ENCODE measurements at places on chromosomes 16 and 17.

DNA sequence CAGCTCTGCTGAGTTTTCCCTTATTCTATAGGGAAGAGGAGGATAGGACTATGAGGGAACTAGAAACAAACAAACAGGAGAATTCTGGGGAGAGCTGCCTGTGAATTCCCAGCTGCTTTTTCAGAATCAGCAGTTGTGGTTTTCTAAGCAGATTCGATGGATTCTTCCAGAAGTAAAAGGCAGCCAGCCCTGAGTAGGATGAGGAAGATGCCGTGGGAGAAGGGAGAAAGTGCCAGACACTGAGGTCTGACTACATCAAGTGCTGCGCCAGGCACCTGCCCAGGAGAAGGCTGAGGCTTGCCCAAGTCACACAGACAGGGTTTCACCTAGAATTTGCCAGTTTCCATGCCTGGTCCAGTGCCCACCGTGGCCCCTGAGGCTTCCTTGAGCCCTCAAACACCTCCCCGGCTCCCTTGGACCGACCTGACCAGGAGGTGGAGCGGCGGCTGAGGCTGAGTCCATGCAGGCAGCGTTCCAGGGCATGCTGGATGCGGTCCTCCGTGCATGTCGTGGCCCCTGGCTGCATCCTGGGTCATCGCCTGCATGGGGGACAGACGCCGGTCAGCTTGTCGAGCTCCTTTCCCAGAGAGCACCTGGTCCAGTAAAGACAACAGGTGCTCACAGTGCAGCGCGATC, 43.6 kb upstream of the PIK3R6 start:
- no peak overlapping the region for H3K27ac ChIP-seq
- DNase-seq, result peak; percentile 62
- no peaks in the 10 kb centered on the region for H3K4me1 ChIP-seq
- no peak overlapping the region for H3K4me3 ChIP-seq
- no peaks in the 10 kb centered on the region for H3K36me3 ChIP-seq
- peaks cover 42% of the 10 kb centered on the region for H3K27me3 ChIP-seq

DNA sequence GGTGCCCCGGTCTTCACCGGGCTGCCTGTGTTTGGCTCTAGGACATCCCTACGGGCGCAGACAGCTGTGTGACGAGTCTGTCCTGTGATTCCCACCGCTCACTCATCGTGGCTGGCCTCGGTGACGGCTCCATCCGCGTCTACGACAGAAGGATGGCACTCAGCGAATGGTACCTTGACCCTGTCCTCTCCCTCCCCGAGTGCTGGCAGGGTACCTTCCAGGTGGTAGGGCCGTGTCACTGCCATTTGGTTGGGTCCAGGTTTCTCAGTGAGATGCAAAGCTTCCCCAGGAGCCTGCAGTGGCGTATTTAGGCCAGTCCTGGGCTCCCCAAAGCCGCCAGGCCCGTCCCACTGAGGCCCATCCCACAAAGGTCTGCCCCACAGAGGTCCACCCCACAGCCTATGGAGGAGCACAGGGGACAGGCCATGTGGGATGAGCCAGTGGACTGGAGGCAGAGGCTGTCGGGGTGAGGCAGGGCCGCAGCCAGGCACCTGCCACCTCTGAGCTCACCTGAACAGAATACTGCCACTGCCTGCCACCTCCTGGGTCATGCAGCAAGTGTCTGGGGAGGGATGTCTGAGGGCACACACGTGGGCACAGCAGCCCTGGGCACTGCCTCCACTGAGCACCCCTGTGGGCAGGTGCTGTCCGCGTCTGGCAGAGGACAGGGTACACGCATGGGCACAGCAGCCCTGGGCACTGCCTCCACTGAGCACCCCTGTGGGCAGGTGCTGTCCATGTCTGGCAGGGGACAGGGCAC, 31.4 kb upstream of the CHMP6 start:
- DNase-seq, result no peak
- H3K27ac ChIP-seq, result peak overlapping the region; percentile 91
- no peak overlapping the region for H3K4me3 ChIP-seq
- peaks cover 23% of the 10 kb centered on the region for H3K4me1 ChIP-seq
- H3K27me3 ChIP-seq, result no peaks in the 10 kb centered on the region

GRCh38 chr16:49022351-49022963, 259.2 kb downstream of the CBLN1 start:
- H3K27ac ChIP-seq, result no peak overlapping the region
- DNase-seq, result peak; percentile 60
- peaks cover 6% of the 10 kb centered on the region for H3K4me1 ChIP-seq
- H3K36me3 ChIP-seq, result no peaks in the 10 kb centered on the region

DNA sequence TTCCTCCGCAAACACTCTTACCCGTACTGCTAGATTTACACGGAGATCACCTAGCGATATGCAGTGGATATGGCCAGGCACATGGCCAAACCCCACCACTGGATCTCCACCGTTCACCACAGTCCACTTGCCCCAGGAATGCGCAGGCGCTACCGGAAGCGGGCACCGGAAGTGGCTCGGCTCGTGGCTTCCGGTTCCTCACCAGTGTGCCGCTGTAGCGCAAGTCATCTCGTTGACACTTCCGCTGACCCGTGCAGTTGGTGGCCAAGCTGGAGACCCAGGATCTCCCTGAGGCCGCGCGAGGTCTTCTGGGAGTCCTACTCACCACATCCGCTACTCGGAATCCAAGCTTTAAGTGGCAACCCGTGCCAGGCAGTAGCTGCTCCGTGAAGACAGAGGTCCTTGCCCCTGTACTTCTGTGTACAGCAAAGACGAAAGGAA, 11.5 kb downstream of the ZNF597 start:
- no peak for DNase-seq
- H3K4me1 ChIP-seq, result no peaks in the 10 kb centered on the region
- peaks cover 17% of the 10 kb centered on the region for H3K36me3 ChIP-seq
- peak overlapping the region; percentile 36 for H3K4me3 ChIP-seq
- no peak overlapping the region for H3K27ac ChIP-seq

DNA sequence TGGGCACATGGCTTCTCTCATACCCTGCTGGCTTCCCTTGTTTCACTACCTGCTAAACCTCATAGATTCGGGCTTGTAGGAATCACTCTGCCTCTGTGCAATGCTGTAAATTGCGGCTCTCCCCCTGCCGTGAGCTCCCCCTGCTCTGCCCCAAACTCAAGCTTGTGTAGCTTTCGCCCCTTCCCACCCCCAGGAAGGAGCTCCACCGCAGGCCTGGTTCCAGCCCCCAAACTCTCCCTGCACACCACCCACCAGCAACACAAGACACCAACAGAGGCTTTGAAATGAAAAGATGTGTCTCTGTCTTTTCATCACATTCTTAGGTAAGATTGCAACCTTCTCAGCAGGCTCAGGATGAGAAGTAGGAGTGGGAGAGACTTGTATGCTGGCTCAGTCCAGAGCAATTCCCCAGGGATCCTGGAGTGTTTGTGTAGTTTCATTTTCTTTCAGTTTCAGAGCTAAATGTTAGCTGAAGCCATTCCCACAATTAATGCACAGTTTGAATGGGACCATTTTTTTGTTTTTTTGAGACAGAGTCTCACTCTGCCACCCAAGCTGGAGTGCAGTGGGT, 14.2 kb downstream of the CX3CL1 start:
- no peak overlapping the region for H3K27ac ChIP-seq
- H3K36me3 ChIP-seq, result no peaks in the 10 kb centered on the region
- no peak overlapping the region for H3K4me3 ChIP-seq
- DNase-seq, result no peak

- H3K27me3 ChIP-seq, result no peaks in the 10 kb centered on the region
- no peak overlapping the region for H3K4me3 ChIP-seq
- H3K36me3 ChIP-seq, result no peaks in the 10 kb centered on the region
- DNase-seq, result no peak
Observed at GRCh38 chr17:74945543-74945942, 9.8 kb downstream of the OTOP3 start.

DNA sequence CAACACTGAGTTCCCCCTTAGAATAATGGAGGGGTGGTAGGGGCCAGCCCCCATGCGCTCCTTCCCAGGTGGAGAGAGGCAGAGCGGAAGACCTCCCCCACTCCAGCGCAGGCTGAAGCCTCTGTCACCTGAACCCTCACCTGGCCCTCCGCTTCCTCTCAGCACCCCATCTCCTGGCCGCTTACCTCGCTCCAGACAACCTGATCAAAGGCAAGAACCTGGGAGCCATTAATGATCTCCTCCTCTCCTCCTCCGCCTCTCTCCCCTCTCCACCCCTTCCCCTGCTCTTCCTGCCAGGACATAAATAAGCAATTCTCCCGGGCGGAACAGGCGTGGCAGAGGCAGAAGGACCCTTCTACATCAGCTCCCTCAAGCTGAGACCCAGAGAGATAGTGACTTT, 110.2 kb upstream of the LHX1 start:
- no peak overlapping the region for H3K27ac ChIP-seq
- H3K36me3 ChIP-seq, result no peaks in the 10 kb centered on the region
- H3K4me1 ChIP-seq, result no peaks in the 10 kb centered on the region
- DNase-seq, result no peak

- no peaks in the 10 kb centered on the region for H3K27me3 ChIP-seq
- no peak overlapping the region for H3K4me3 ChIP-seq
- no peak overlapping the region for H3K27ac ChIP-seq
- DNase-seq, result no peak
Observed at GRCh38 chr17:6526362-6527152, 29.8 kb downstream of the PITPNM3 start.

DNA sequence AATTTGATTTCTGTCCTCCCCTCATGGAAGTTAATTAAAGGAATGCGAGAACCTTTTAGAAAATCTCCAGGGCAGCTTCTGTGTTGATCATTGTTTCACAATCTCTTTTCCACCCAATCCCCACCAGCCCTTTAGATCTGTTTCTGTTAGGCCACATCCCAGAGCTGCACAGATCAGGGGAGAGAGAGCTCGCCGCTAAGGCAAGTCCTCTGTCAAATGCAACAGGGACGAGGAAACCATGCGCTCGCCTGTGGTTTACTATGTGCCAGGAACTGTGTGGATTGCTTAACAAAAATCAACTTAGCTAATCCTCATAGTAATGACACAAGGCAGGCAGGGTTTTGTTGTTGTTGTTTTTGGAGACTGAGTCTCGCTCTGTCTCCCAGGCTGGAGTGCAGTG, 115.4 kb downstream of the SALL1 start:
- no peak overlapping the region for H3K4me3 ChIP-seq
- H3K27ac ChIP-seq, result no peak overlapping the region
- no peak for DNase-seq
- H3K4me1 ChIP-seq, result peaks cover 7% of the 10 kb centered on the region

- H3K4me1 ChIP-seq, result peaks cover 3% of the 10 kb centered on the region
- H3K36me3 ChIP-seq, result no peaks in the 10 kb centered on the region
- H3K27me3 ChIP-seq, result no peaks in the 10 kb centered on the region
- H3K27ac ChIP-seq, result no peak overlapping the region
- no peak for DNase-seq
- H3K4me3 ChIP-seq, result no peak overlapping the region
Observed at GRCh38 chr17:34354637-34355036, 1.6 kb upstream of the CCL13 start.

GRCh38 chr16:10300905-10301304, 85.0 kb upstream of the ATF7IP2 start:
- no peak overlapping the region for H3K27ac ChIP-seq
- H3K4me1 ChIP-seq, result no peaks in the 10 kb centered on the region
- H3K27me3 ChIP-seq, result peaks cover 4% of the 10 kb centered on the region
- no peaks in the 10 kb centered on the region for H3K36me3 ChIP-seq

DNA sequence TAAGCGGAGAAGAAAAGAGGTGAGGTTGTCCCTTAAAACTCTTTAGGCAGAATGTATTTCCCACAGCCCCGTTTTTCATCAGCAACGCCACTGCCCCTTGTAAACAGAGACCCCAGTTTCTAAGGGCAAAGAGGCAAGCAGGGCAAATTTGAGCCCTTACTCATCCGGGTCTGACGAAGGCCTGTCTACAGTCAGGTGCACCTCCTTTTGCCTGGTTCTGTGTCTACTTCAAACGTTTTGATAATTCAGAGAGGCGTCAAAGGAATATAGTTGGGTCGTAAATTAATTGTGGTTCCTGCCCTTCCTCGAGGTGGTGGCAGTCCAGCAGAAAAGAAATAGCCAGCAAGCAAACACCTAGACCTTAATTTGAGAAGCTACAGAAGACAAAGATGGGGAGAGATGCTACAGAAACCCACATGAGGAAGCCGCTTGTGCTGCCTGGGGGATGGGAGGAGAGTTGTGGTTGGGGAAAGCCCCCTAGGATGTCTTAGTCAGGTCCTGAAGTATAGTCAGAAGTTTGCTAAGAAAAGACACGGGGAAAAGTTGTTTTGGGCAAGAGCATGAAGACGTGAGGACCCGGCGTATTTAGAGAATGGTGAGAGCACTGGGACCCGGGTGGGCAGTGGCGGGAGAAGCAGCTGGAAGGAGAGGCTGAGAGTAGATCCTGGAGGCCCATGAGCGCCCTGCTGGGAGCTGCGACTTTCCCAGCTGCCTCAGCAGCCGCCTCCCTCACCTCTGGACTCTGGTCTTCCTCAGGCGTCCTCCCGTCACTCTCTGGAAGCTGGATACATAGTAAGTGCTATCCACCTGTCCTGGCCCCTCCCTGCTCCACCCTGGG, 2.4 kb downstream of the FBRS start:
- H3K4me3 ChIP-seq, result peak overlapping the region; percentile 86
- no peak for DNase-seq
- H3K4me1 ChIP-seq, result peaks cover 72% of the 10 kb centered on the region
- peak overlapping the region; percentile 98 for H3K27ac ChIP-seq

GRCh38 chr17:29143894-29144293, 36.3 kb downstream of the MYO18A start:
- H3K36me3 ChIP-seq, result no peaks in the 10 kb centered on the region
- no peak for DNase-seq
- H3K4me1 ChIP-seq, result peaks cover 60% of the 10 kb centered on the region
- no peak overlapping the region for H3K4me3 ChIP-seq
- no peak overlapping the region for H3K27ac ChIP-seq
- H3K27me3 ChIP-seq, result no peaks in the 10 kb centered on the region

DNA sequence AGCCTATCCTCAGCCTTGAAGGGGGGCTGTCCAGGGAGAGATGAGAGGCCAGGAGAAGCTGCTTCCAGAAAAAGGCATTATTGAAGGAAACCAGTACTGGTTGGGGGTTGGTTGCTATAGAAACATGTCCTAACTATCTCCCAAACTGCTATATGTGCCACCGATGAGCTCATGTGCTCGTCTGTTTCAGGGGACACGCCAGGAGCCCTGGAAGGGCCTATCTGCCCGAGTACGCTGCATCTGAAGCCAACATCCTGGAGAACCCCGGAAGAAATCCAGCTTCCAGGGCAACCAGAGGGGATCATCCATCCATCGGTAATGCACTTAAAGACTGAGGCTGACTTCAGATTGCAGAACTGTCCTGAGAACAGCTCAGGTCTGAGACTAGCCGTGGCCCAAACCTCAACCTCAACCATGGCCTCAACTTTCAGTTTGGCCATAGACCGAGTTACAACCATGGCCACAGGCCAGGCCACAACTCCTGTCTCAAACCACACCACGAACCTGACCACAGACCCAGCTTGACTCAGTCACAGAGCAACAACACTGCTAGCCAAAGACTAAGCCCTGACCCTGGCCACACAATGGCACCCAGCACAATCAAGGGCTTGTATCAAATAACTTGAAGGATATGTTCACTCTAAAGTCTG, 10.2 kb downstream of the PITPNM3 start:
- H3K27me3 ChIP-seq, result no peaks in the 10 kb centered on the region
- H3K27ac ChIP-seq, result no peak overlapping the region
- H3K4me1 ChIP-seq, result peaks cover 11% of the 10 kb centered on the region
- DNase-seq, result no peak
- no peak overlapping the region for H3K4me3 ChIP-seq
- no peaks in the 10 kb centered on the region for H3K36me3 ChIP-seq

GRCh38 chr16:85583491-85584181, 29.5 kb upstream of the GSE1 start:
- DNase-seq, result no peak
- no peak overlapping the region for H3K4me3 ChIP-seq
- no peaks in the 10 kb centered on the region for H3K27me3 ChIP-seq
- peaks cover 60% of the 10 kb centered on the region for H3K4me1 ChIP-seq
- H3K36me3 ChIP-seq, result no peaks in the 10 kb centered on the region

Data from esophagus muscularis mucosa (tissue), 4 donors.